ENCODE measurements at places on chromosomes 6 and 20.

DNA sequence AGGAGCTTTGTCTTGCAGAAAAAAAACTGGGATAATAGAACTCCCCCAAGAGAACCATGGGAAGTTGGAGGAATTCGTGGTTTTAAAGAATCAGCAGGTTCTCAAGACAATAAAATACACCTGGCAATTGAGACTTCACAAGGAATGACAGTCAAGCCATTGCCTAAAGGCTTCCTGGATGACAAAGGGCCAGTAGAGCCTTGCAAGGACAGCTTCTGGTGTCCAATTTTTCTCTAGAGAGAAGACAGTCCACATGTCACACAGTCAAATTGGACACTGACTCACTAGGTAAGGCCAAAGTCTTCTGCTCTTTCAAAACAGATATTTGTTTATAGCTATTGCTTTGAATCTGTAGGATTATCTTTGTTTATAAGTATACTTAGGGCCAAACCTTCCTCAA is 80.3 kb upstream of the BMP5 start:
- DNase-seq, result no peak

- no peak for DNase-seq
These were observed 7.0 kb downstream of the COX4I2 start for GRCh38 chr20:31644701-31645100.

- no peak for DNase-seq
These were observed 38.6 kb downstream of the PREP start for GRCh38 chr6:105364243-105364642.

DNA sequence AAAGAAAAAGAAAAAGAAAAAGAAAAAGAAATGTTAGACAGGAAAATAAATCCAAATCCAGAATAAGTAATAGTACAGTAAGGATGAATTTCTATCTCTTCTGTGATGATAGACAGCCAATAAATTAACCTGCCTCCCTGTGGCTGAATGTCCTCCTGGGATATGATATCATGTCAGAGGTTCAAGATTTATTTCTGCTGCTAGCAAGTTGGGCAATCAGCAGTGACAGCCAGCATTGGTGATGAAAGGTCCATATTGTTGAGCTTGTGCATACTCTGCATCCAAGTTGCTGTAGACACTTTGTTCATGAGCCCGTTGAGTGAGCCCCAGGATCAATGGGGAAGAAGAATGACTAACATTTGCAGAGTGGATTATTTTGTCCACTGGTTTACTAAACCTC is 44.9 kb upstream of the CEP85L start:
- DNase-seq, result no peak

- DNase-seq, result no peak
These were observed 336.1 kb upstream of the CITED2 start for GRCh38 chr6:139710556-139710955.

DNA sequence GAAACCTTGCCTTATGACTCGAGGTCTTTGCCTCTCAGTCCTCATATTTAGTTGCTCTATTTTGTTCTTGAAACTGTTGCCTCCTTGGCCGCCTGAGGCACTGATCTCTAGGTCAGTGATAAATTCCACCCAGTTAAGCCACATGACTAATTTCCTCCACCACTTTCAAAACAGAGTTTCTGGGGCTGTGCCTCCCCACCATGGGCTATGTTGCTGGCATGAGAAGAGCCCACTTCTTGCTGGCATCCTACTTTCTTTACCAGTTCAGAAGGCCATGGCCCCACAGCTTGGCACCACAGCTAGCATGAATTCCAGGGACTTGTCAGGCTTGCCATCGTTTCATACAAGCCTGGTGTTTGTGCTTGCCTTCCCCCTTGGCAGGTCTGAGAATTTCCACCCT is 361.4 kb upstream of the JAG1 start:
- DNase-seq, result no peak

Data from H9 (cell line).